Activated CD4-positive, alpha-beta T cell treated with anti-CD3 and anti-CD28 coated beads for 4 hours (primary cell): ENCODE measurements at places on chromosomes 5 and 9.
A peak's percentile ranks its signal among the peaks of the same experiment; 100 is the strongest.

DNA sequence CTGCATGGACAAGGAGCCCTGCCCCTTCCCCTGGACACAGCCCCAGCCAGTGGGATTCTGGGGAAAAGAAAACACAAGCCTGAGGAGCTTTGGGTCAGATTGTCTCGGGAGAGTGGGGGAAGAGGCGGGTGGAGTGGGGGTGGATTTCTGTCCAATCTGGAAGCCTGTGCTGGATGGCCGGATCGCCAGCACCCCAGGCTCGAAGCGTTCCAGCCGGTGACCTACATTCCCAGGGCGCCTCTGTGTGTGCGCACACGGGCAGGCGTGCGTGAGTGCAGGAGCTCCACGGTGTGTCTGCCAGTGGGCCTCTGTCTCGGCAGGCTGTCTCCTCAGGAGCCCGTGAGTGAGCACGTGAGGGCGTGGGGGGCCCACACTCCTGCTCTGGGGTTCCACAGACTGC is 74.3 kb upstream of the DAB2IP start:
- no peak for DNase-seq

- DNase-seq = peak; percentile 55
Observed at GRCh38 chr5:177111720-177112394, 21.7 kb upstream of the NSD1 start.

DNA sequence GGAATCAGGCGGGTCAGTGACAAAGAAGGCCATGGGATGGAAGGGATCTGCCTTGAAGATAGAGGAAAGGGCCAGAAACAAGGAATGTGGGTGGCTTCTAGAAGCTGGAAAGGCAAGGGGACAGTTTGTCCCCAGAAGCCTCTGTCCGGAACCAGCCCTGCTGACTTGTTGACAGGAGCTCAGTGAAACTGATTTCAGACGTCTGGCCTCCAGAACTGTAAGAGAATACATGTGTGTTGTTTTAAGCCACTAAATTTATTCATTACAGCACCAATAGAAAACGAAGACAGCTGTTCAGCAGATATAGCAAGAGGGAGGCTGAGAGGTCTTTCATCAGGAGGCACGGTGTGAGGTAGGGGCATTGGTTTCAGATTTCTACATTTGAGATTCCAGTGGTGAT is 422.5 kb downstream of the KDM4C start:
- DNase-seq = no peak

DNA sequence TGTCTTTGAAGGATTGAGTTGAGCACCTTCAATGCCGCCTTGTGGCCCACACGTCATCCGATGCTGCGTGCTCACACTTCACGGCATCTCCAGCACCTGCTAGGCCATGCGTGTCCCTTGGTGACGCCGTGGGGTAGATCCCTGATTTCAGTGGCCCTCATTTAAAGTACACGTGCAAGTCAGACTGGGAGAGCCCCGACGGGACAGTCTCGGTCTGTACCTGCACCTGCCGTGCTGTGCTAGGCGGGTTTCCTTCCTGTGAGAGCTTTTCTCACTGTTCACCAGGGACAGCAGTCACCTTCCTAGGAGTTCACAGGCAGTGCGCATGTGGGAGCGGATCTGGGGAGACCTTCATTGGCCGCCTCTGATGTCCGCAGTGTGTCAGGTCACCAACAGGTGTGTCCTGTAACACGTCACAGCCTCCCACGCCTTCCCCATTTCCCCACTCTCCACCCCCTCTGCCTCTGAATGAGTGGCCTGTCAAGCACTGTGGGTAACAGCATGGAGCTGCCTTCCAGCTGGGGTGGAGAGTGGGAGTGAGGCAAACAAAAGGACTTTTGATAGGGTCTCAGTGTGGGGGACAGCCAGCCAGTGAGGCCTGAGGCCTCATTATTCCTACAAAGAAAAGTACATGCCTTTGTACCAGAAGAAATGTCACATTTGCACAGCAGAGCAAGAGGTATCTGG is 236.4 kb downstream of the FANCC start:
- DNase-seq = no peak

- DNase-seq = no peak
Observed at GRCh38 chr9:100933656-100934055, 94.9 kb upstream of the PLPPR1 start.

DNA sequence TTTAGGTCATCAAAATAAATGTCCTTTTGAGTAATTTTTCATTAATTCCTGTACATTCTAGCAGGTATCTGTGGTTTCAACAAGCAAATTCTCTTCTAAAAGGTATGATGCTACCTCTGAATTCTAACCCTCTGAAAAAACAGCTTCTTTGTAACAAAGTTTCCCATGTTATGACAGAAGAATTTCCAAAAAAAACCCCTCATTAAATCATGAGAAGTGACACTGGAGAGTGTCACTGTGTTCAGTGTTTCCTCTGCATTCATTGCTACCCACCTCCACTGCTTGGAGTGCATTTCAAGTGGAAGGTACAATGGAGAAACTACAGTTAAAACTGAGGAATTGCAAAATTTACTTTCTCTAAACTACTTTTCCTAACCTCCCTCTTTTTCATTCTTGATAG is 10.1 kb downstream of the CDKN2A start:
- no peak for DNase-seq

- peak; percentile 12 for DNase-seq
Observed at GRCh38 chr5:74766418-74766848, 484 bp downstream of the GFM2 start.

- DNase-seq = no peak
Observed at GRCh38 chr5:120327180-120327579, 136.9 kb upstream of the PRR16 start.

- DNase-seq = no peak
Observed at GRCh38 chr9:15136646-15137045, 170.4 kb downstream of the TTC39B start.

- no peak for DNase-seq
Observed at GRCh38 chr9:76227156-76227555, 167.1 kb downstream of the RFK start.

DNA sequence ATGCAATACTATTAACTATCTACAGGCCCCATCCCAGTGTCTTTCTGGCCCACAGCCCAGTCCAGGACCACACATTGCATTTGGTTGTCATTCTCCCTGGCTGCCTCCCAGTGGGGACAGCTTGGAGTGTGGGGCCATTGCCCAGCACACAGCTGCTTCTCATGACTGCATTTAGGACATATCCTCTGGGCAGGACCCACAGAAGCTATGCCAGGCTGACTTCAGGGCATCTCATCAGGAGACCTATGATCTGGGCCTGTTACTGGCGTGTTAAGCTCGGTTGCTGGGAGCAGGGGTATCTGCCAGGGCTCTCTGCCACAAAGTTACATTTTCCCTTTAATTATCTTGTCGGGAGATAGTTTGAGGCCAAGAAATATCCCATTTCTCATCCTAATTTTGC is 32.1 kb upstream of the CLPTM1L start:
- DNase-seq = no peak

- no peak for DNase-seq
Observed at GRCh38 chr5:16877267-16877935, 58.7 kb downstream of the MYO10 start.

DNA sequence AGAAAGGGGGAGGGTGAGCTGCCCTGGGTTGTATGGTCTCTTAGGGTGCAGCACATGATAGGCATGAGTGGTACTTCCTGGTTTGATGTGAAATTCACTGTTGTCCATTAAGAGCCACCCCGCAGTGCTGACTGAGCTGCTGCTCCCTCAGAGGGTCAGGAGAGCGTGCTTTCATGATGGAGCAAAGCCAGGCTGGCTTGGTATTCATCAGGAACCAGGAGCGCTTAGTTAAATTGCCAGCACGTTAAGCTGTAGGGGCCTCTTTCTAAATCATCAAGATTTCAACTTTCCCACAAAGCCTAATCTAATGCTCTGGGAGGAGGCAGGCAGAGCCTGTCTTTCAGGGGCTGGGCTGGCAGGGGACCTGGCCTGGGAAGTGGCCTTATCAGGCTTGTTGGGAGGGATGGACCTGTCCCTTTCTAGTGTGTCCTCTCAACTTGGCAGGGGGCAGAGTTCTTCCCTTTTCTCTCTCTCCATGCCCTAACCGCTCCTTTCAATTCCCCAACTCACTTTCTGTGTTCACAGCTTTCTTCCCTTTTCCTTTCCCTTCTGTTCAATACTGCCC is 7.9 kb downstream of the CYSTM1 start:
- DNase-seq = no peak

- no peak for DNase-seq
Observed at GRCh38 chr9:136309101-136309801, 5.4 kb upstream of the CCDC187 start.

GRCh38 chr5:67182301-67182790 is 14.3 kb downstream of the CD180 start:
- DNase-seq = no peak

DNA sequence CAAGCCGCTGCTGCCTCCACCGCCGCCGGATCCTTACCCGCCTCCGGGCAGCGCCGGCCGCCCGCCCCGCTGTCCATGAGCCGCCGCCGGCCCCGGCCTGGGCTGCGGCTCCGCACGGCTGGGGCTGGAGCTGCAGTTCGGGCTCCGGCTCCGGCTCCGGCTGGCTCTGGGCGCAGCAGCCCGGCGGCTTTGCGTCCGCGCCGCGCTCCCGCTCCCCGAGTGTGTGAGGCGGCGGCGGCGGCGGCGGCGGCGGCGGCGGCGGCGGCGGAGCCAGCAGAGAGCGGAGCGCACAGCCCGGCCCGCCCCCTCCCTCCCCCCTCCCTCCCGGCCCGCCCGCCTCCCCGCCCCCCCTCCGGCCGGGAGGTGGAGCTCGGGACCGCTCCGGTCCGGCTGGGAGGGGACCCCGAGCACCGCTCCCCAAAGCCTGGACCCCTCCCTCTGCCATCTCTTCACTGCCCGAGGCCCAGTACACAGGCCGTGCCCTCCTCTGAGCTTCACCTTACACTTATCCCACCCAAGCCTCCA is at the start of gene PCDH1:
TSS of gene PCDH1 (minus strand) at position 225 of the 525 bp plus-strand sequence. CDS start at position 77, 148 bp downstream.
- no peak for DNase-seq

GRCh38 chr9:133405508-133406438 is 12.0 kb downstream of the REXO4 start:
- no peak for DNase-seq

- DNase-seq = no peak
Observed at GRCh38 chr9:112447283-112447761, 39.3 kb upstream of the KIAA1958 start.

DNA sequence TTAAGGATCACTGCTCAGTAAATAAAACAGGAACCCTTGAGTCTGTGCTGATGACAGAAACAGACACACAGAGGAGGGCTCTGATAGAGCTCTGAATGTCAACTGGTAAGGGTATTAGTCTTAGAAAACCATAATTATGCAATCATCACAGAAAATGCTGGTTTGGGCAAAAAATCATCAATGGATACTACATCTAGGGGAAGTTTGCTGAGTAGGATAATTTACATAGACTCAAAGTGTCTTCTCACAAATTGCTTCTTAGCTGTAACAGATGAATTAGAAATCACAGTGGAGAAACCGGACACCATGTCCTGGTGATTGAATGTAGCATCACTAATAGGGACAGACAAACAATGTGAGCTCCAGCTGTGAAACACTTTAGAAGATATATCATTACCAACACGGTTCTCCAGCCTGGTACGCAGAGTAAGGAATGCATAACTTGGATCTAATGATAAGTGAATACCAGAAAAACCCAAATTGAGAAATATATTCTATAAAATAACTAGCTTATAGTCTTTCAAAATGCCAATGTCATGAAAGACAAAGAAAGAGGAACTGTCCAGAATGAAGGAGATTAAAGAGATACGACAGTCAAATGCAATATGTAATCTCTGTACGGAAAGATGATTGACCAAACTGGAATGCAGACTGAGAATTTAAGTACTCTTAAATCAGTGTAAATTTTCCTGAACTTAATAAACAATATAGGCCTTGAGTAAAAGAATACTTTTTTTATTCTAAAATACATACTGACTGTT is 17.3 kb downstream of the CHD1 start:
- DNase-seq = no peak

DNA sequence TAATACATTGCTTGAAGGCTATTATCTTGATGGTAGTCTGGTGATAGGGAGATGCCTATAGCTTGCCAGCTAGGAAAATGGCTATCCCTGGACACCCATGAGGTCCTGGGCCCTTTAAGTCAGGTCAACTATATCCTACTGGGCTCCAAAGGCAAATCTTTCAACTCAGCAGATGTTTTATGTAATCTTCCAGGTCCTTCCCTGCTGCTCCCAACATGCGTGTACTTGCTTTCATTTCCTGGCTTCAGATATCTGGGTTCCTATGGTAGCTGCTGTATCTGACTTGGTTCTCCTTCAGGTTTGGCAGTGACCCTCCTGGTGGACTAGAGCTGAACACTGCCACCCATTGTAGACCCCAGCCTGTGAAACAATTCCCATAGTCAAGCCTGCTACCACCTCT is 32.4 kb upstream of the GAS1 start:
- no peak for DNase-seq

GRCh38 chr9:2655411-2655901 is 33.9 kb downstream of the VLDLR start:
- peak; percentile 4 for DNase-seq

- no peak for DNase-seq
Observed at GRCh38 chr9:131370638-131371037, 23.2 kb upstream of the PRRC2B start.

GRCh38 chr5:80346055-80346454 is 26.3 kb downstream of the SPZ1 start:
- DNase-seq = peak; percentile 30

DNA sequence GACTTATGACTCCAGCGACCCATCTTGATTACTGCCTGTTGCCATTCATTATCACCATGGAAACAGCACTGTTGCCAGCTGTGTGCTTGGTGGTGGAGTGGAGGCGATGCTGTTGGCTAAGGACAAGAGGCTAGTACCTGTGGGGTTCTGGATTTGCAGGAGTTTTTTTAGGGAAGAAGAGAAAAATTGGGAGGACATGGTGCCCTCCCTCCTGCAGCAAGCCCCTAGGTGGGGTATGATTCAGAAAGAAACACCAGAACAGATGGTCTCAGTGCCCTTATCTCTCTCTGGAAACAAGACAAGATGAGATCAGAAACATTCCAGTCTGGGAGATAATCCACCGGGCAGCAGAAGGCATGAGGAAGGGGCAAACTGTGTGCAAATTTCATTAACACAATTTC is 87.8 kb upstream of the TLR4 start:
- no peak for DNase-seq

DNA sequence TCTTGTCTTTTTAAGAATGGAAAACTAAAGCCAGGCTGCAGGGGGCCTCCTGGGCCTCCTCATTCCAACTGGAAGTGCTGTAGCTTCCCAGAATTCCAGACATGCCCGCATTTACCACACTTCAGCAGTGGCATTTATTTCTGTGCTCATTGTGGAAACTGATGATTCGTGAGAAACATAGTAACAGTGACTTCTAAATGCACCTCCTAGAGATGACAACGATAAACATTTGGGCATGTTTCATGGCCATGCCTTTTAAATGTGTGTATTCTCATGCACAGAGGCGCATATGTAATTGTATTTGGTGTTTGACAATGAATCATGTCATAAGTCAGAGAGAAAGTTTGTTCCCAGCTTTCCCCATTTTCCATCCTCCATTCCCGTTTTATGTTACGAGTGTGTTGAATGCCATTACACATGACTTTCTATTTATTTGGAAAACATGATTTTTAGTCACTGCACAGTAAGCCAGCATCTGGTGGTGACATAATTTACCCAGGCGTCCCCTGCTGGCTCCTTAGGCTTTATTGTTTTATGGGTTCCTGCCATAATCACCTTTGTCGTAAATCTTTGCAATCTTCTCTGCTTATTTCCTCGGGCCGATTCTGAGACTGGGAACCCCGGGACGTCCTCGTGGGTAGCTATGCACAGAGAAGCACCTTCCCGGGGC is 68.8 kb upstream of the FCN2 start:
- no peak for DNase-seq

GRCh38 chr9:136050701-136051452 is 44.2 kb downstream of the NACC2 start:
- no peak for DNase-seq

- DNase-seq = no peak
Observed at GRCh38 chr5:65674749-65675148, 47.2 kb downstream of the SGTB start.

GRCh38 chr5:41356786-41357185 is 143.5 kb upstream of the C6 start:
- no peak for DNase-seq
